ENCODE measurements at places on chromosomes 2 and 18.

DNA sequence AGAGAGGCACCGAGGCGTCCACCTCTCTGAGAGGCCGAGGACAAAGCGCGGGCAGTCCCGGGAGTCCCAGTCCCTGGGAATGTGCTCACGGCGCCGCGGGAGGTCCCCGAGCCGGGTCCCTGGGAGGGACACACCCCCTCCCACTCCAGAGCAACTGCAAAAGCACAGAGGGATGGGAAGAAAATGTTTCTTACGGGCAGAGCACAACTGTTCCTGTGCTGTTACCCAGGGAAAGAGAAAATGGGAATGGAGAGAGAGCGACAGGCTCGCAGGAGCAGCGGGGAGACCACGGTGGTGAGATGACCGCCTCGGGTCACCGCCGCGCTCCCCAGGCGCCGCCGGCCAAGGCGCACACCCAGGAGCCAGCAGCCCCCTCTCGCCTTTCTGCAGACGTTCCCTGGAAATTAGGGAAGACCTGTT, 1.2 kb upstream of the BCL11A start:
- DNase-seq: no peak

DNA sequence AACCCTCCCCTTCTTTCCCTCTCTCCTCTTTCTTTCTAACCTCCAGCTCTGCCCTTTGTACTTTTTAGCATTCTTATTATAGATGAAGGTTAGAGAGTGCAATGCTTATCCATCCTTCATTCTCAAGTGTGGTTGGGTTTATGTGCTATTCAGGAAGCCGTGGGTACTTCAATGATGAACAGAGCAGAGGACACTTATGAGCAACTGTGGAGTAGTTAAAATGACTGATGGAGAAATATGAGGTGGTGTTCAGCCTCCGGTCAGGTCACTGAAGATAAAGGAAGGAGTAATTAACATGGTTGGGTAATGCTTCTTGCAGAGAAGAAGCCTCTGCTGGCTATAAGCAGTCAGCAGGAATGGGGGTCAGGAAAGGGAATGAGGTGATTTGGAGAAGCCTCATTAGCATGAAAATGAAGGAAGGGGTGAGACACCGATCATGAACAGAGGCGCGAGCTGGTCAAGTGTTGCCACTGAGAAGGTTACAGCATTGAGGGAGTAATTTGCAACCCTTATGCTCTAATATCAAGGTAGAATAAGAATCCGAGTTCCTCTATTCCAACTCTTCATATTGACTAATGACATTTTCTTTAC, 174.7 kb downstream of the LPIN1 start:
- DNase-seq: no peak

GRCh38 chr2:98730707-98731040, 258 bp downstream of the MGAT4A start:
- no peak for DNase-seq

- DNase-seq: no peak
These were observed 51.4 kb upstream of the RIOK3 start for GRCh38 chr18:23401400-23402347.

- no peak for DNase-seq
These were observed 281.7 kb upstream of the ATP5MC3 start for GRCh38 chr2:175463169-175463568.

GRCh38 chr2:165475277-165476004, 5.9 kb downstream of the CSRNP3 start:
- DNase-seq: no peak

All from CD4-positive, alpha-beta T cell treated with Interleukin-17A for 4 hours (primary cell).